ENCODE measurements at places on chromosomes 4 and X.

DNA sequence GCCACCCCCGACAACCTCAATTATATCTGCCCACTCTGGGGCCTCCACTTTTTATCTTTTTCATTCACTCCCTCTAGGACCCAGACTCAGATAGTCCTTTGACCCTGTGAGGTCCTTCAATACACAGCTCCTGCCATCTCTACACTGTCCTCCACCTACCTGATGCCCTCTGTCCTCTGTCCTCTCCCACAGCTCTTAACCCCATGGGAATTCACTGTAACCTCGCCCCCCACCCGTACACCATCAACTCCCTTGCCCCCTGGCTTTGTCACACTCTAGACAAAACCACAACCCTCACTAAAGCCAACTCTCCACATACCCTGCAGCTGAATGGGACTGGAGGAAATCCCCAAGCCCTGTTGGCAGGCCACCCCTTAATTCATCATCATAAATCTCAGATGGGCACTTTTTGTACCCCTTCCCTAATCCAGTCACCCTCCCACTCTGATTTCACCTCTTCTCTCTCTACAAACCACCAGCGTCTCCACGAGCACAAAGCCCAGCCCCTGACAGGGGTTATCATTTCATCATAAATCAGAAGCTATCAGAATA lies 52.3 kb upstream of the ENPP6 start:
- DNase-seq = no peak

DNA sequence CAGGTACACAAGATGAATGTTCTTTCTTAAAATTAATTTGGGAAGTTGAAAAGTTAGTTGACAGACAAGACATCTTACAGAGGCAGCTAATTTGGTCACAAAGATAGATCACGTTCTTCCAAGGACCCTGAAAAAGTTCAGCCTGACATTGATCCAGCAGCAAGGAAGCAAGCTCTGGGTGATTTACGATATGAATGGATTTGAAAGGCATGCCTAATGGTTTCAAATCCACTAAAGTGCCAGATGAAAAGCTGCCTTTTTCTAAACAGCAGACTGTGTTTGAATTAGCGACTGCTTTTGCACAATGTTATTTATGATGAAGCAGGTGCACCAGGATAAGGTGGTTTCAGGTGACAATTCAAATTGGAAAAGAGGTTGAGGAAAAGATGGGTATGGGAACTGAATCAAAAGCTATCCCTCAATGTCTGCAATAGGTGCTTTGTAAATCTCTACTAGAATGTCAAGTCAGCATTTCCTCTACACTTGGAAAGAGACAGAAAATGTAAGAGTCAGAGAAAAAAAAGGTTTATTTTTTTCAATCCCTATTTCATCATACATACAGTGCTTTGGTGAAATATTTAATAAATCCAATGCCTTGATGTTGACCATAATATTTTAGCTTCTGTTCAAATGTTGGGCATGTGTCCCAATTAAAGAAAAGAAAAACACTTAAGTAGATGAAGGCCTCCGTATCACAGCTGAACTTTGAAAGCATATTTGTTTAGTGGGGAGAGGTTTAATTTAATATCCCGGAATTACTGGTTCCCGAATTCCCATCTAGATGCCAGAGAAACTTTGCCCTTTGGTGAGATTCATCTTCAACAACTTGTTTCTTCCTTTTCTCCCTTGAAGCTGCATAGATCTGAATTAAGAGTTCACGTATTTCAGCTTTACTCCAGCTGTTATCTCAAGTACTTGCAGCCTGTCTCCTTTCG lies 6.0 kb downstream of the RASGEF1B start:
- DNase-seq = no peak

GRCh38 chr4:119858176-119858575 lies 208.5 kb downstream of the MAD2L1 start:
- DNase-seq = no peak

DNA sequence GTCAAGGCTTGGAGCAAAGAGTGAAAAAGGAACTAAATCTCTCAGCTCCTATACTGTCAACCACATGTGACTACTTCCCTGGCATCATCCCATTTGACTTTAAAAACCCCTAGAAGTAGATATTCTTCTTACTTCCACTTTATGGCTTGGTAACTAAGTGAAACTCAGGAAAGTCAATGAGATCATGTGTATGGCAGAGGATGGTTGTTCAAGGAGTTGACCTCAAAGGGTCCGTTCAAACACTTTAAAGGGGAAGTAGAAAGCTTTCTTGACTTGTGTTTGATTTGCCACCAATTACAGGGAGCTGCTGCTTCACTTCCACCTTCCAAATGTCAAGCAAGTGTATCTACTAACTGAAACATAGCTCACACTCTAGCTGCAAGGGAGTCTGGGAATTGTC lies 187.2 kb downstream of the RAB28 start:
- no peak for DNase-seq

GRCh38 chr4:3218824-3219760 lies 29.9 kb upstream of the MSANTD1 start:
- DNase-seq = no peak

GRCh38 chrX:123975180-123975579 lies 13.7 kb downstream of the STAG2 start:
- no peak for DNase-seq

GRCh38 chr4:180304321-180304720 lies 1938.9 kb upstream of the TENM3 start:
- no peak for DNase-seq

DNA sequence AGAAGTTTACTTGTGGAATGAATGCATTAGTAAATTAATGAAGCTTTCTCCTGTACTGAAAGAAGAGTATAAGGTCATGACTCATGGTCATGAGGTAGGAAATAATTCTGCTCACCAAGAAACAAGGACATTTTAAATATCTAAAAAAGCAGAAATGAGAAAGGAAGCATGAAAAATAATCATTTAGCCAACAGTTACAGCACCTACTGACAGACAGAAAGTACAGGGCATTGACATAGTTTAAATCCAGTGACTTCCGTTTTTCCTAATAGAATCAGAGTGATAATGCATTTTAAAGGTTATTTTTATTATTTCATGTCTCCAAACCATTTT lies 30.5 kb upstream of the ACSL1 start:
- DNase-seq = no peak

DNA sequence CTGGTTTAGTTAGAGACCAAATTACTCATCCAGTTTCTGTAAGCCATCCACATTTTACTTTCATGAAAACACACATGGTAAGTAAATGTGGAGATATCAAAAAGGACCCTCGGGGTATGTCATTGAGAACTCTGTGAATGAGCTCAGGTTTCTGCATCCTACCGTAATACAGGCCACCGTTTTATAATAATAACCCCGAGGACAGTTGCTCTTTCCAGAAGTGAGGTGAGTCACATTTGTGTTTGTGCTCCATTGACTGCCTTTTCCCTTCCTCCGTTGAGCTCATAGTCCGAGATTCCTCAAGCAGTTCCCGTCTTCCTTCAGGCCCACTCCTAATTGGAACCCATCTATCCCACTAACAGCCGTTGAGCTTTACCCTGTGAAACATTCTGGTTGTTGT lies 95.3 kb downstream of the GRID2 start:
- no peak for DNase-seq

DNA sequence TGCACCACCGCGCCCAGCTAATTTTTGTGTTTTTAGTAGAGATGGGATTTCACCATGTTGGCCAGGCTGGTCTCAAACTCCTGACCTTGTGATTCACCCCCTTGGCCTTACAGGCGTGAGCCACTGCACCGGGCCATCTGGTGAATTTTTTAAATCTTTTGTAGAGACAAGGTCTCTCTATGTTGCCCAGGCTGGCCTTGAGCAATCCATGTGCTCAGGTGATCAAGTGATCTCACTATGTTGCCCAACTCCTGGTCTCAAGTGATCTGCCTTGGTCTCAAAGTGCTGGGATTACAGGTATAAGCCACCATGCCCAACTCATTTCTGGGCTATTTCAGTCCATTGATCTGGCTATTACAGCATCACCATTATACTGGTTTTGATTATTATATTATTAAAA lies 22.2 kb upstream of the GALNT7 start:
- no peak for DNase-seq

DNA sequence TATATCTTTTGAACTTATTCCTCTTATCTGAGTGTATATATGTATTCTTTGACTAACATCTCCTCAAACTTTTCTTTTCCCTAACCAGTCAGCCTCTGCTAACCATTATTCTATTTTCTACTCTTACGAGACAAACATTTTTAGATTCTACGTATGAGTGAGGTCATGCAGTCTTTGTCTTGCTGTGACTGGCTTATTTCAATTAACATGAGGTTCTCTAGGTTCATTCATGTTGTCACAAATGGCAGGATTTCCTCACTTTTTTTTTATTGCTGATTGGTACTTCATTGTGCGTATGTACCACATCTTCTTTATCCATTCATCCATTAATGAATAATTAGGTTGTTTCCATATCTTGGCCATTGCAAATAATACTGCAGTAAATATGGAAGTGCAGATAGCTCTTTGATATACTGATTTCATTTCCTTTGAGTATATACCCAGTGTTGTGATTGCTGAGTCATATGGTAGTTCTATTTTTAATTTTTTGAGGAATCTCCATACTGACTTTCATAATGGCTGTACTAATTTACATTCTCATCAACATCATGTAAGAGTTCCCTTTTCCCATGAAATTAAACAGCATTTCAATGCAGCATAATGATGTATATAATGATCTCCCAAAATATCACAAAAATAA lies 80.1 kb downstream of the HS3ST1 start:
- DNase-seq = no peak

- DNase-seq = no peak
Measured at GRCh38 chr4:158053801-158054200, 119.0 kb downstream of the GASK1B start.

GRCh38 chrX:39477031-39477761 lies 620.6 kb downstream of the BCOR start:
- DNase-seq = no peak

DNA sequence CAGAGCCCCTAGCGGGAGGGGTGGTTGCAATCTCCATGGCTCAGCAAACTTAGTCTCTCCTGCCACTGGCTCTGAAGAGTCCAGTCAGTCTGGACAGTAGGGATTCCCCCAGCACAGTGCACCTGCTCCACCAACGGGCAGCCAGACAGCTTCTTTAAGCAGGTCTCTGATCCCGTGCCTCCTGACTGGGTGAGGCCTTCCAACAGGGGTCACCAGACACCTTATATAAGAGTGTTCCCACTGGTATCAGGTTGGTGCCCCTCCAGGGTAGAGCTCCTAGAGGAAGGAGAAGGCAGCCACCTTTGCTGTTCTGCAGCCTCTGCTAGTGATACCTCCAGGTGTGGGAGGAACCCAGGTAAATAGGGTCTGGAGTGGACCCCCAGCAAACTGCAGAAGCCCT lies 1393.4 kb downstream of the STIM2 start:
- no peak for DNase-seq

DNA sequence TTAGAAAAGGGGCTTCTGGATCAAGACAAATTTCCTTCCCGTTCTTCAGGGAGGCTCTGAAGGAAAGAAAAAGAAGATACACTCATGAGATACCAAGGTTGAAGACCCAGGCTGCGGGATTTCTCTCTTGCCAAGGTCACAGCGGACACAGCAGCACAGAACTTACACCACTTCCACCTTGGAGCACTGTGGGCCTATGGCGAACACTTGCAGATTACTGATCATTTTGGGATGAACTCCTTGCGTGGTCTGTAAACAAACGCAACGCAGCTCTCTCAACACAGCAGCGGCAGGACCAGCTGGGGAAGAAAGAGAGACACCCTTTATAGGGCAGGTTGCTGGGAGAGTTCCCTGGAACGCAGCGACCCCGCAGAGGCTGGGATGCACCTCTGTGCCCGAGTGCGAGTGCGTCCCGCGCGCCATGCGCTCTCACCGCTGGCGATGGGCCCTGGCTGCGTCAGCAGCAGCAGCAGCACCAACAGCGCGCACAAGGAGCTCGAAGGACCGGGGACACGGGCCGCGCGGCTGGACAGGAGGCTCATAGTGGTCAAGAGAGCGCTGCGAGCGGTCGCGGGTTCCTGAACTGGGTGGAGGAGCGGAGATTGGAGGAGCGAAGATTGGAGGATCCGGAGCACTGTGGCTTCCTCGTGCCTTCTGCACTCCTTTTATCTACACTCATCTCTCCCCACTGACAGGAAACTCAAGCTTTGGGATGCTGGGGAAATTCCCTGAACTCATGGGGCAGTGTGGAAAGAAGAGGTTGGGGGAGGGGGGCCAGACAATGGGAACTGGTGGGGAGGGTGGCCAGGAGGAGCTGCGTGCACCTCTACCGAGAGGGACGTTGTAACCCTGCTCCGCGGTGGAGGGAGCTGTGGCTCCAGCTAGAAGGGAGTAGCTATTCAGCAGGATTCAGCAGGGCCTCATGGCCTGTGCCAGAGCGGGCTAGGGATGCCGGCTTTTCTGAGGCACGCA lies at the start of gene CXCL5:
TSS of gene CXCL5 (minus strand) at position 638 of the 972 bp plus-strand sequence. CDS start at position 542, 96 bp downstream.
- no peak for DNase-seq

GRCh38 chrX:9867753-9868152 lies 81.5 kb downstream of the SHROOM2 start:
- DNase-seq = no peak

- DNase-seq = no peak
Measured at GRCh38 chr4:5827108-5828004, 65.5 kb downstream of the CRMP1 start.

DNA sequence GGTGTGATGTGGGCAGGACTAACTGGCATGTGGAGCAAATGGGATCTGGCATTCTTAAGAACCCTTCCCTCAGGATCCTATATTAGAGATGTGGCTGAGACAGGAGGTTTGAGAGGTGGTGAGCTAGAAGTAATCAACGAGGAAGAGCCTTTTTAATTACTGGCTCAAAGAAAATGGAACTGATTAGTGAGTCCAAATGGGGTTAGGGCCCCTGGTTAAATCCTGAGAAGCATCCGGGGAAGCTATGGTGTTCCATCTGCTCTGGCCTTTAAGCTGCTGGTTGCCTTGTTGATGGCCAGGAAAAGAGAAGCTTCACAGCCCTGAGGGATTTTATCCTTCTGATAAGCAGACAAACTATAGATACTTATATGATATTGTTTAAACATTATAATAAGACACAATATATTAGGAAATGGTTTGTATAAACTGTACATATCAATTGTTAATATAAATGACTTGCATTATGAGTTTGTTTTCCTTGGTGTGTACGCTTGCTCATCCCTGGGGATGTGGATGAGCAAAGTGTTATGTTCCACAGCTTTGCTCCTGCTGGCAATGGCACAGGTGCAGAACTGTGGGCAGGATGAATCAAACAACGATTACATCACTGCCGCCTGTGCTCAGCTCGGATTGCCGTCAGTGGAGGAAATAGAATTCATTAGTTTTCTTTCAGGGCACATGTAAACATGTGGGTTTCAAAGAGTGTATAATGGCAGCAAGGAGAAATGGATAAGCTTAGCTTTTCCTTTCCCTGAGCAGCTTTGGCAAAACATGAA lies 328.6 kb upstream of the ARX start:
- DNase-seq = no peak

DNA sequence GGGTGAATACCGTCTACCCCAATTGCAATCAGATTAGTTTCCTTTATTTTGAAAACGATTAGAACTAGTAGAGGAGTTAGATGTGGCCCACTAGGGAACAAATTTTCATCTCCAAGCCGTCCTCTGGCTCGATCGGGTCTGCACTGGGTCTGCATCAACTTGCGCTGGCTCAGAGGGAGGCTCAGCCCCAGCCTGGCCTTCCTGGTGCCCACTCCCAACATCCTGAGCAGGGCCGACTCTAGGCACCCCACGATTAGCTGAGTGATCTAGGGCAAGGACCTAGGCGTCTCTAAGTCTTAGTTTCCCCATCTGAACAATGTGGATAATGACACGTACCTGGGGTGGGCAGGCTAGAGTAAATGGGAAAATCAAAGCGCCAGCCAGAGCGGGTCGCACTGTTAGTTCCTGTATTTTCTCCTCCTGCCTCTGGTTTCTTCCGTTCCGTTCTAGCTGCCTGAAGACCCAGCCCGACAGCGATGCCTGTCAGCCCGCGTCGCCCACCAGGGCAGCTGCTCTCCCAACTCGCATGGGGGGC lies 7.7 kb upstream of the HAND2 start:
- DNase-seq = no peak

GRCh38 chr4:147586637-147587036 lies 30.6 kb upstream of the TMEM184C start:
- no peak for DNase-seq

Measured in stimulated activated CD4-positive, alpha-beta T cell treated with anti-CD3 and anti-CD28 coated beads, Interleukin-1b, Interleukin-23, amount 100 ng/mL, for 1 hour (primary cell).